Neural crest cell (in vitro differentiated cells): ENCODE measurements at places on chromosomes 13 and 19. TPM values are rescaled to one million over a fixed set of nuclear protein-coding genes. Genes with fewer than 3 reads are reported as not detected.

- no peak overlapping the region for H3K4me3 ChIP-seq
- no peak overlapping the region for H3K27ac ChIP-seq
- no peaks in the 10 kb centered on the region for H3K27me3 ChIP-seq
- no peaks in the 10 kb centered on the region for H3K4me1 ChIP-seq
- DNase-seq = no peak
These were observed 21.4 kb downstream of the CARS2 start for GRCh38 chr13:110684388-110685056.

DNA sequence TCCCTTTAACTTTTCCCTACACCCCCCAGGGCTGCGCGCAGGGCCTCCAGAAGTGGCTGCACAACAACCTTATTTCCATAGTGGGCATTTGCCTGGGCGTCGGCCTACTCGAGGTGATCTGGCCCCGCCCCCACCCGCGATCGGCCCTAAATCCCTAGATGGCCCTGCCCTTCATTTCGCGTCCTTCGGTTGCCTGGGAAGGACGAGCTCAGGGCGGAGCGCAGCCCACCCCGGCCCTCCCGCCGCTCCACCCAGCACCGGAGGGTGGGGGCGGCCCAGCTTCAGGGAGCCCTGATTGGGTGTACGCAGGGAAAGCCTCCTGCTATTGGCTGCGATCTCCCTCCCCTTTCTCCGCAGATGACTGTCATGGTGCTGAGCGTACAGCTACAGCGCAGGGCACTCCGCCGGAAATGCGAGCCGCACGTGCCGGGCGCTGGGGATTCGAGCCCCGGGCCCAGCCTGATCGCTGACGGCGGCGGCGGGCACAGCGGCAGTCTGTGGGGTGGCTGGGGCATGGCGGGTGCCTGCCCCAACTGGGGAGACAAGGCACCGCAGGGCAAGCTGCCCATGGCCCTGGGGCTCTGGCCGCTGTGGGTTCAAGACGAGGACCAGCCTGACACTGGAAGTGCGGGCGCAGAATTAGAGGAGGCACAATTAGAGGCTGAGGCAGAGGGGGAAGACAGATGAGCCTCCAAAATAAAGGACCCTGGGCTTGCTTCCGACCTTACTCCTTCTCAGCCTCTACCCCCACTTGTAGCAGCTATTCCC lies 4.3 kb downstream of the CD37 start:
- H3K4me1 ChIP-seq = peaks cover 41% of the 10 kb centered on the region
- H3K27ac ChIP-seq = no peak overlapping the region
- H3K27me3 ChIP-seq = peaks cover 23% of the 10 kb centered on the region
- peak; percentile 50 for DNase-seq
- H3K36me3 ChIP-seq = peaks cover 23% of the 10 kb centered on the region

DNA sequence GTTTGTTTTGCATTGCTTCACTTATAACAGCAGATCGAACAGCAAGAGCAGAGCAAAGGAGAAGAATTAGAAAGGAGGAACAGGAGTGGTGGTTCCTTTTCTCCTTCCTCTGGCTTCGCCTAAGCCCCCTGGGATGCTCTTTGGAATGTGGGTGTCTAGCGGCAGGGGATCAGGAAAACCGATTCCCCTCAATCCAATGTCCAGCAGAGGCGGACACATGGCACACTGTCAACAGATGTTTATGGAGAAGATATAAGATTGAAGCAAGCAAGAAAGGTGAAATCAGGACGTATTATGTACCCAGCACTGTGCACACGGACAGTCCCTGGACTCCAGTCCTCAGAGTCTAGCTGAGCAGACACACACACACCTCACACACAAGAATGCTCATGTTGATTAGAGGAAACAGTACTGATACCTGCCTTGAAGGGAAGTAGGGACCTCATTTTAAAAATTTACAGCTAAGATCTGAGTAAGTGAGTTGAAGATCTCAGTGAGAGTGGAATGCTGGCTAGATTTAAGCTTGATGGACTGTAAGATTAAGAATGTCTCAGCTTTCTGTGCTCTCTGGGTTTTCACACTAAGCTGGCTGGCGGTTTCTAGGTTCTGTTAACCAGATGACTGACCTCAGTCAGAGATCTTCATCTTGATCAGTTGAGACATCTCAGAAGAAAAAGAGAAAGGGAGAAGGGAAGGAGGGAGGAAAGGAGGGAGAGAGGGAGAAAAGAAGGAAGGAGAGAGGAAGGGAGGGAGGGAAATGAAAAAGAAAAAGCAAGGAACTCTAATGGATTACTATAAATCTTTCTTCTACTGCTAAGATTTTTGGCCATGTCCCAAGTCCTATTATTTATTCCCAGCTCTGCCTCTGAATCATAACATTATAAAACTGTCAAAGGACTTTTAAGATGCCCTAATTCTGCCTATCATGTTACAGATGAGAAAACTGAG lies 44.8 kb downstream of the FLT1 start:
- peaks cover 43% of the 10 kb centered on the region for H3K27me3 ChIP-seq
- no peaks in the 10 kb centered on the region for H3K4me1 ChIP-seq
- no peak overlapping the region for H3K4me3 ChIP-seq
- DNase-seq = no peak
- peak overlapping the region; percentile 9 for H3K27ac ChIP-seq
- H3K36me3 ChIP-seq = no peaks in the 10 kb centered on the region

- DNase-seq = peak; percentile 72
- peaks cover 12% of the 10 kb centered on the region for H3K4me1 ChIP-seq
- H3K4me3 ChIP-seq = peak within 1 kb of the TSS; percentile 100
These were observed at the start of gene ZNF155 for GRCh38 chr19:43983912-43984686. TSS of gene ZNF155 (plus strand) at chr19:43984188. CDS start at chr19:43988544, 4,356 bp downstream.

DNA sequence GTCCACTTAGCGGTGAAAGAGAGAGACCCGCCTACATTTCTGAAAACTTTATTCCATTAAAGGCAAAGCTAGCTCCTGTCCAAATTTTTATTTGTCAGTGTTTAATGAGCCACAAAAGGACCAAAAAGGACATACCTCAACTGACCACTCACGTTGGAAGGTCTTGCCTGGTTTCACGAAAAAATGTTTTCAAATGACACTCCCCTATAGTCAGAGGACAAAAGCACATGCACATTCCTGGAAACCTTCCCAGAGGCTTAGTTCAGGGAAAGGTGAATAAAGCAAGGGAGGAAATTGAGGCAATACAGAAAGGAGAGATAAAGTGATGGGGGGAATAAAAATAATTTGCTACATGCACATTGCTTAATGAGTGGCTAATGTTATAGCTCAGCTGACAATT lies 55.6 kb downstream of the DOCK9 start:
- H3K4me3 ChIP-seq = no peak overlapping the region
- no peak overlapping the region for H3K27ac ChIP-seq
- no peaks in the 10 kb centered on the region for H3K4me1 ChIP-seq
- H3K36me3 ChIP-seq = no peaks in the 10 kb centered on the region

DNA sequence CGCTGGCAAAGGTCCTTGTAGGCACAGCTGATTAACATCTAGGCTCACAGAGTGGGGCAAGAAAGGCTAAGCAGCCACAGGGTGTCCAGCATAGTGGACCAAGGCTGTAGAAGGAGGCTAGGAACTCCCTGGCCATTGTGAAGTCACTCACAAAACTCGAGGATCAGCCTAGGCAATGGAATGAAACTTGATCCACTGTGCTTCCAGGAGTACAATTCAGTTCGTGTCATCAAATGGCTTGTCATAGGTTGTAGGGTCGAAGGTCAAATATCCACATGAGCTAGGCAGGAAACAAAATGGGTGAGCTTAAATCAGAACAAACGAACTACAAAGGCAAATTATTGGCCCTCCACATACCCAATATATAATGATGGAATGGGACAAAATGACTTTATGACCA lies 4.4 kb upstream of the FAM187B start:
- H3K4me1 ChIP-seq = no peaks in the 10 kb centered on the region
- no peak overlapping the region for H3K4me3 ChIP-seq
- no peaks in the 10 kb centered on the region for H3K36me3 ChIP-seq
- H3K27me3 ChIP-seq = peaks cover 30% of the 10 kb centered on the region
- H3K27ac ChIP-seq = no peak overlapping the region

DNA sequence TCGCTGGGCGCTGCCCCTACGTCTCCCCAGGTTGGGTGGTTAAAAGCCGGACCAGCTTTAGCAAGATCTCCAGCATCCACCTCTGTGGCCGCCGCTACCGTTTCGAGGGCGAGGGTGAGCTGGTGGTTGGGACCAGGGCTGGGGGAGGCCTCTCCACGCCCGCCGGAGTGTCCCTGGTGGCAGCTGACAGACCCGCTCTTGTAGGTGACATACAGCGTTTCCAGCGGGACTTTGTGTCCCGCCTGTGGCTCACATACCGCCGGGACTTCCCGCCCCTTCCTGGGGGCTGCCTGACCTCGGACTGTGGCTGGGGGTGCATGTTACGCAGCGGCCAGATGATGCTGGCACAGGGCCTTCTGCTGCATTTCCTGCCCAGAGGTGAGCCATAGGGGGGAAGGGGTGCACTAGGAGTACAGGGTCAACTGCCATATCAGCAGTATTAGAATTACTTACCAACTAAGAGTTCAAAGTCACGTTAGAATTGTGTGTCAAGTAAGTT lies 1.1 kb downstream of the ATG4D start:
- peaks cover 10% of the 10 kb centered on the region for H3K4me1 ChIP-seq
- H3K27ac ChIP-seq = no peak overlapping the region
- peaks cover 3% of the 10 kb centered on the region for H3K27me3 ChIP-seq
- no peaks in the 10 kb centered on the region for H3K36me3 ChIP-seq

- H3K27ac ChIP-seq = no peak overlapping the region
- H3K4me1 ChIP-seq = no peaks in the 10 kb centered on the region
- H3K4me3 ChIP-seq = no peak overlapping the region
- DNase-seq = no peak
These were observed 19.5 kb downstream of the CPT1C start for GRCh38 chr19:49710372-49710951.

- no peaks in the 10 kb centered on the region for H3K27me3 ChIP-seq
- H3K36me3 ChIP-seq = peaks cover 1% of the 10 kb centered on the region
- H3K4me3 ChIP-seq = no peak overlapping the region
- H3K27ac ChIP-seq = no peak overlapping the region
- no peak for DNase-seq
- peaks cover 1% of the 10 kb centered on the region for H3K4me1 ChIP-seq
These were observed 562 bp downstream of the IQCN start for GRCh38 chr19:18273561-18274218.

DNA sequence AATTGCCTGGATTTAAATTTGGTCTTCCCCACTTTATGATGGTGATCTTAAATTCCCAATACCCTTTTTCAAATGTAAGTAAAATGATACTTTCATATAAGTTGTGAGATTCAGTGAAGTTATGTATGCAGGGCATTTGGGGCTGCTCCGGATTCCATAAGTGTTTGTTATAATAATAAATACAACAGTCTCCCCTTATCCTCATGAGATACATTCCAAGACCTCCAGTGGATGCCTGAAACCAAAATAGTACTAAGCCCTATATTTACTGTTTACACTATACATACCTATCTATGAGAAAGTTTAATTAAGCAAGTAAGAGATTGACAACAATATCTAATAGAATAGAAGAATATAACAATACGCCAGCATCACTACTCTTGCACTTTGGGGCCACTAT lies 2237.8 kb downstream of the PCDH9 start:
- no peak overlapping the region for H3K4me3 ChIP-seq
- DNase-seq = no peak
- no peak overlapping the region for H3K27ac ChIP-seq
- H3K4me1 ChIP-seq = no peaks in the 10 kb centered on the region
- H3K27me3 ChIP-seq = no peaks in the 10 kb centered on the region

- H3K36me3 ChIP-seq = no peaks in the 10 kb centered on the region
- DNase-seq = no peak
- peaks cover 18% of the 10 kb centered on the region for H3K4me1 ChIP-seq
- H3K27me3 ChIP-seq = no peaks in the 10 kb centered on the region
These were observed 648.0 kb downstream of the DACH1 start for GRCh38 chr13:71218960-71219359.

DNA sequence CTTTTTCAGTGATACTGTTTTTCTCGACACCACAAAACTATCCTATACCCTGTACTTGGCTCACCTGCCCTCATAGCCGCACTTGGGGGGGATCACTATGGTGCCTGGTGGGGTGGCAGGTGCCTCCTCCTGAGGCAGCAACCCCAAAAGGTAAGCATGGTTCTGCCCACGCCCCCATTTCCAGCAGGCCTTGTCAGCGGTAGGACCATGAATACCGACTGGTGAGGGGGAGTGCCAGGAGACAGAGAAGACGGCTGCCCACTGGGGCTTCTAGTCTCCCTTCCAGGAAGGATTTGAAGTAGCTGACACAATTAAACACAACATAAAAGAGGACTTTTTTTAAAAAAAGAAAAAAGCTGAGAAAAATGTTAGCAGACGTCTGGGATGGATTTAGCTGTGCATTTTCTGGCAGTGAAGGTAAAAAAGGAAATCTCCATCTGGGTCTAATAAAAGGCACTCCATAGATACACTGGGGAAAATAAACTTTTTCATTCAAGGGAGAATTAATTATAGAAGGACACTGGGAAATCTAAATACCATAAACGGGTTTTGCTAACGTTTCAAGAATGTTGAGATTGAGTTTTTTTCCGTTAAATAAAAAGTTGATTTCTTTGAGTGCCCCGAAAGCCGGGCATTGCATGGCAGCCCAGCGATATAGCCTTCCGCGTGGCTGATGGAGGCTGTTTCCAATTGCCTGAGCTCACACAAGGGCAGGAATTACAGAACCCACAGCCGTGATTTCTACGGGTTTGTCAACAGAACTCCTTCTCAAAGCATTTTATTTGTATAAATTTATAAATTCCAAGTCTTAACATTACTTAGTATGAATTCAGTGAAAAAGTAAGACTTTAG lies 45.1 kb downstream of the ATP11A start:
- H3K27ac ChIP-seq = no peak overlapping the region
- H3K4me3 ChIP-seq = no peak overlapping the region
- H3K36me3 ChIP-seq = no peaks in the 10 kb centered on the region
- H3K27me3 ChIP-seq = no peaks in the 10 kb centered on the region

DNA sequence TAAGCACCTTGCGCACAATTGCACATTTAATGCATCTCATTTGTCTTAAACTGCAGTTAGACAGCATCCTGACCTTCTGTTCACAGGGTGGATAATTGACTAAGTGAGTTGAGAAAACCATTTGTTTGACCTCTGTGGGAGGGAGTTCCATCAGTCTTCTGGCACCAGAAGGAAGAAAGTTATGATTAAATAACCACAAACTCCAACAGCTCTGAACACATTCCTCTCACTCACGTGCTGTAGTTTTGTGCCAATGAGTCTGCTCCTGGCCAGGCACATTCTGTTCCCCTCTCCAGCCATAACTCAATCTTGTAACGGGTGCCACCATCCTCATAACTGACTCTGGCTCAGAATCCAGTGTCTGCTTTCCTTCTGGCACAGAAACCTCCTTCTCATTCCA lies 817.2 kb downstream of the SLITRK1 start:
- no peak overlapping the region for H3K27ac ChIP-seq
- no peaks in the 10 kb centered on the region for H3K4me1 ChIP-seq
- no peak for DNase-seq
- H3K36me3 ChIP-seq = no peaks in the 10 kb centered on the region
- no peaks in the 10 kb centered on the region for H3K27me3 ChIP-seq

GRCh38 chr13:28716511-28716910 lies 2.3 kb downstream of the SLC46A3 start:
- H3K4me1 ChIP-seq = peaks cover 16% of the 10 kb centered on the region
- H3K27me3 ChIP-seq = peaks cover 37% of the 10 kb centered on the region
- DNase-seq = no peak
- no peaks in the 10 kb centered on the region for H3K36me3 ChIP-seq

GRCh38 chr13:20366056-20366455 lies 133.9 kb upstream of the GJB6 start:
- peaks cover 7% of the 10 kb centered on the region for H3K4me1 ChIP-seq
- DNase-seq = no peak
- H3K4me3 ChIP-seq = no peak overlapping the region
- no peaks in the 10 kb centered on the region for H3K36me3 ChIP-seq

The MYBPC2 gene
- not detected in 2 replicates for total RNA-seq

The PLA2G4C gene
- total RNA-seq = 1.1 and 2.0 TPM in 2 replicates

The SIX5 gene
- total RNA-seq = 36.8 and 38.6 TPM in 2 replicates

The ELAVL3 gene
- 39.7 and 42.8 TPM in 2 replicates for total RNA-seq

The FBN3 gene
- 12.8 and 13.9 TPM in 2 replicates for total RNA-seq
